ENCODE measurements at places on chromosomes 3 and 15. TPM values are rescaled to one million over a fixed set of nuclear protein-coding genes. Genes with fewer than 3 reads are reported as not detected.
A peak's percentile ranks its signal among the peaks of the same experiment; 100 is the strongest.

DNA sequence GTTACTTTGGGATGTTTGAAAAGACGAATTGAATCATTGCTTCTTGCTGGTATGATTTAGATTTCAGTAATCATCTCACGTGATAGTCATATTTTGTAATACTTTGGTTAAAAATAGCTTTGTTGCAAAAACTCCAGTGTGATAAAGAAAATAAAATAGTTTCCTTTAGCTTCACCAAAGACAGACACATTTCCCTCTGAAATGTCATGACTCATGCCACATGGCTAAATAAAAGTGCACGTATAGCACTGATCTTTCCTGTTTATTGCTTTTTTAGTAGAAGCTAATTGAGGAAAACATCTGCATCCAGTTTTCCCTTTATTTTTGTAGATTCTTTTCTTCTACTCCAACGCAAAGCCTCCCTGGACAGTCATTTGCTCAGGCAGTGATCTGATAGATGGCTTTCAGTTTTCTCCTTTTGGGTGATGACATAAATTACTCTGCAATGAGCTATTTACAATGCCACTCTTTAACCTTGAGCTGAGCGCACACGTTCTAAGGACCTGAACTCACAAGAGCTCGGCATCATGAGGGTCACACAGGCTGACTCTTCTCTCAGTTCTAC is 84.9 kb downstream of the ARNT2 start:
- H3K4me1 ChIP-seq = no peaks in the 10 kb centered on the region
- H3K27ac ChIP-seq = no peak overlapping the region
- H3K27me3 ChIP-seq = no peaks in the 10 kb centered on the region
- H3K36me3 ChIP-seq = no peaks in the 10 kb centered on the region

The IGSF10 gene
- total RNA-seq = 3.3 TPM

The IMP3 gene
- 133 TPM for total RNA-seq

DNA sequence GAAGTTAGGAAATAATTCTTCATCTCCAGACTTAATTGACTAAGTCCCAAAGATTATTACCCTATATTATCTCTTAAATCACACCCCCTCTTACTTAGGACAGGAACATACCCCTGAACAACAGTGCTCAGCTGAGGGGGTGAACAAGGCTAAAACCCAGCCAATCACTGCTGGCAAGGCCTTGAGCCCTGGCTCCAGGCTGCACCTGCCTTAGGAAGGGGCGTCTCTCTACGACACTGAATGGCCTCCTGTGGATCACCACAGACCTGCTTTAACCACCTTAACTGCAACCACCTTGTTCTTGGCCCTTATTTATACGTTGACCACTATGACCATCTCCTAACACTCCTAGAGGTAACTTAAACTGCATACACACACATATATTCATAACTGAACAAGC is 267.4 kb upstream of the THBS1 start:
- no peaks in the 10 kb centered on the region for H3K27me3 ChIP-seq
- DNase-seq = no peak
- no peak overlapping the region for H3K4me3 ChIP-seq
- no peaks in the 10 kb centered on the region for H3K36me3 ChIP-seq

The FBXW12 gene
- not detected for total RNA-seq

DNA sequence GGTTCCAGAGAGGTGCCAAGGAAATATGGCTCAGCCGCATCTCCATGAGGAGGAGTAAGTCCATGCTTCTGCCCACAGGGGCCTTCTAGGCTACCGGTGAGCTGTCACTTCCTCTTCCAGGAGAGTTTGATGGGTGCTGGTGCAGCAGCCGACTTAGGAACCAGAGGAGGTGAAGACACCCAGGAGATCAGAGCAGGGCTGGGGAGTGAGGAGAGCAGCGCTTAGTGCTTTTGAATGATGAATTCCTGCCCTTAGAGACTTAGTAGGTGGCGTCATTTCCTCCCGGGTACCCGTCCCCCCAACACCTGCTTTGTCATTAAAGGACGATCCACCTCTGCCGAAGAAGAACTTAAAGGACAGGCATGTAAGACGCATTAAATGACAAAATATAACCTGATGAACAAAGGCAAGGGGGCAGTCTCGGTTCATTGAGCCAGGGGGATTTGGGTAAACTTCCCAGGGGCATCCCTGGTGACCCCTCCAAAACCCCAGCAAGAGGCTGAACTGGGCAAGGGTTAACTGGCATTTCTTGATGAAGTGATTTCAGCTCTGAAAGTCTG is 67.6 kb downstream of the HES1 start:
- H3K36me3 ChIP-seq = no peaks in the 10 kb centered on the region
- H3K27ac ChIP-seq = no peak overlapping the region
- peak overlapping the region; percentile 38 for H3K4me3 ChIP-seq
- H3K27me3 ChIP-seq = no peaks in the 10 kb centered on the region
- H3K4me1 ChIP-seq = no peaks in the 10 kb centered on the region

The GPR171 gene
- total RNA-seq = 5.0 TPM

DNA sequence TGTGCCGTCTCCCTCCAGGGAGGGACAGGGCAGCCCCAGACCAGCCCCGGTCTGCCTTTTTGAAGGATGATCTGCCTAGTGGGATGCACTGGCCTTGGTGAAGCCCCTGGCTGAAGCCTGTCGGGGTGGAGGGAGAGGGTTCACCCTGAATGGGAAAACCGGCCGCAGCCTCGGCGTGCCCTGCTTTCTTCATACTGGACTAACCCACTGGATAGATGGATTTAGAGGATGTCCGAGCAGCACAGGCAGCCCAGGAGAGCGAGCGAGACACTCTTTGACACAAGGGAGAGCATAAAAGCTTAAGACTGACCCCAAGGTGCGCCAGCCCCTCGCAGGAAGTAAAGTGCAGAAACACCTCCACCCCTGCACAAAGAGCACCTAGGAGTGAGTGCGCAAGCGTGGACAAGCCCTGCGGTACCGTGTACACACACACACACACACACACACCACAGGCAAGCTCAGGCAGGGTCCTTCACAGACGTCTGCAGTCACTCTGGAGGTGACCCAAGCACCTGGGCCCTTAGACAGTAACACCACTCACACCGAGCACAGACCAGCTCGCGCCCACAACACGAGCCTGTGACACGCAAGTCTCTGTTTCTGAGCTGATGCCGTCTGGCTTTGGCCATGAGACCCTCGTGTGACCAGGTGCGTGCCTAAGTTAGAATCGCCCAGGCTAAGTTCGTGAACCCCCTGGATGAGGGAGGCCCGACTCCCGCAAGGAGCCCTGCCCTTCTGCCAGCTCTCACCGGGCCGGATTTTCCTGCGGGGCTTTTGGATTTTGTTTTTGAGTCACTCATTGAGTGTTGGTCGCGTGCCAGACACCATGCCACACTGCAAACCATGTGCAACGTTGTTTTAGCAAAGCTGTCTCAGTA is 11.3 kb downstream of the SEMA4B start:
- peaks cover 29% of the 10 kb centered on the region for H3K4me1 ChIP-seq
- DNase-seq = no peak
- peak overlapping the region; percentile 99 for H3K27ac ChIP-seq

- H3K27me3 ChIP-seq = no peaks in the 10 kb centered on the region
- H3K27ac ChIP-seq = no peak overlapping the region
- no peaks in the 10 kb centered on the region for H3K4me1 ChIP-seq
- H3K4me3 ChIP-seq = no peak overlapping the region
- peaks cover 18% of the 10 kb centered on the region for H3K36me3 ChIP-seq
These were observed 70.6 kb downstream of the USF3 start for GRCh38 chr3:113625834-113626233.

The ROBO2 gene
- total RNA-seq = 1.8 TPM

GRCh38 chr3:71564361-71564760 is 19.2 kb downstream of the FOXP1 start:
- no peak overlapping the region for H3K4me3 ChIP-seq
- H3K27ac ChIP-seq = no peak overlapping the region
- H3K4me1 ChIP-seq = no peaks in the 10 kb centered on the region
- no peaks in the 10 kb centered on the region for H3K27me3 ChIP-seq
- peaks cover 7% of the 10 kb centered on the region for H3K36me3 ChIP-seq
- DNase-seq = no peak

The SCAMP2 gene
- 138 TPM for total RNA-seq

- H3K27me3 ChIP-seq = no peaks in the 10 kb centered on the region
- DNase-seq = no peak
- H3K36me3 ChIP-seq = no peaks in the 10 kb centered on the region
- H3K27ac ChIP-seq = no peak overlapping the region
These were observed 45.8 kb downstream of the PXYLP1 start for GRCh38 chr3:141277451-141277850.

GRCh38 chr15:100031665-100032357 is 298.6 kb upstream of the LYSMD4 start:
- no peaks in the 10 kb centered on the region for H3K27me3 ChIP-seq
- no peak overlapping the region for H3K4me3 ChIP-seq
- H3K36me3 ChIP-seq = no peaks in the 10 kb centered on the region
- H3K4me1 ChIP-seq = no peaks in the 10 kb centered on the region
- no peak for DNase-seq
